ENCODE measurements at places on chromosomes 5 and 9.

DNA sequence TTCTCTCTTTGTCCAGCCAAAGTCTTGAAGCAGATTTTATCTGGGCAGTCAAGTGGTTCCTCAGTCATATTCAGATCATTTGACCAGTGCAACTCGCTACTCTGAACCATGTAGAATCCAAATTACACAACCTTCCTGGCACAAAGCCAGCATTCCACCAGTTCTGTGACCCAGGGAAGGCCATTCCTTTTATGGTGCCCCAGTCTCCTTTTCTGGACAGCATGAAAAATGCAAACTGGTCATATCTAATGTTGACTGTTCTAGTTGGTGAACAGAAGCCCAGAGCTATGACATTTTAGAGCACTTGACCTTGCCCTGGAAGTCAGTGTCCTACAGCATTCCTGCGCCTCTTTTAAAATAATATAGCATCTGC is 364.6 kb downstream of the BRINP1 start:
- DNase-seq: peak; percentile 6

DNA sequence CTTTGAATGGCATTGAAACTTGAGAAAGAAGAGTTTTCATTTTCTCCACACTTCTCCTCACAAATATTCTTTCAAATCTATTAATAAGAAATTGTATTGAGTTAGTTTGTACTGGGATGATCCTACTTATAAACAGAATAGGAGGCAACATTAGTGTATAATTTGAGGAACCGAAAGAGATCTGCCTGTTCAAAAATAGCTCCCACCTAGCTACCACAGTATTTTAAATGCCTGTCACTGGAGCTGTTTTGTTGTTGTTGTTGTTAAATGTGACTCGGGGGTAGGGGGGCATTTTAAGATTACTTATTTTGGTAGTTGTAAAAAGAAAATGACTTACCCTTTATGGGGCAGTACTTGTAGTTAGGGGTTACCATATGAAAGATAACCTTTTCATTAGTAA is 20.1 kb upstream of the HAPLN1 start:
- no peak for DNase-seq

GRCh38 chr5:59760785-59761348 is 132.7 kb downstream of the PDE4D start:
- no peak for DNase-seq

DNA sequence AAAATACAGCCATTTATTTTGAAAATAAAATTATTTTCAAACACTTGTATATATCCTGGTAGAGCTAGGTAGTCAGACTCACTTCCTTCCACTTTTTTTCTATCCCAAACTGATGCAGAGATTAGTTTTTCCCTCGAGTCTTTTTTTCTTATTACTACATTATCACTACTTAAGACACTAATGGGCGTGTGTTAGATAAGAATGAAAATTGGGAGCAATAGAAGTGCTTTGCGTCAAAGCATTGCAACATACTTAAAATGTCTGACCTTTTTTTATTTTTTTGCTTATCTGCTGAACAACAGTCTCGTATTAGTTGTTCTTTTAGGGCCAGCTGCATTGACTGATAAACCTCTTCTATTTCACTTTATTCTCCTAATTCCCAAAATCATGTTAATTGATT is 1278.7 kb downstream of the CDH12 start:
- DNase-seq: no peak

- DNase-seq: no peak
Observed at GRCh38 chr5:179876610-179876952, 18.0 kb upstream of the MRNIP start.

- no peak for DNase-seq
Observed at GRCh38 chr5:138946241-138946623, 71.1 kb upstream of the LRRTM2 start.

- DNase-seq: no peak
Observed at GRCh38 chr9:130654879-130655278, 9.5 kb upstream of the PRDM12 start.

- no peak for DNase-seq
Observed at GRCh38 chr5:152424501-152424900, 19.4 kb upstream of the NMUR2 start.

- no peak for DNase-seq
Observed at GRCh38 chr5:66769030-66769733, 173.0 kb downstream of the MAST4 start.

DNA sequence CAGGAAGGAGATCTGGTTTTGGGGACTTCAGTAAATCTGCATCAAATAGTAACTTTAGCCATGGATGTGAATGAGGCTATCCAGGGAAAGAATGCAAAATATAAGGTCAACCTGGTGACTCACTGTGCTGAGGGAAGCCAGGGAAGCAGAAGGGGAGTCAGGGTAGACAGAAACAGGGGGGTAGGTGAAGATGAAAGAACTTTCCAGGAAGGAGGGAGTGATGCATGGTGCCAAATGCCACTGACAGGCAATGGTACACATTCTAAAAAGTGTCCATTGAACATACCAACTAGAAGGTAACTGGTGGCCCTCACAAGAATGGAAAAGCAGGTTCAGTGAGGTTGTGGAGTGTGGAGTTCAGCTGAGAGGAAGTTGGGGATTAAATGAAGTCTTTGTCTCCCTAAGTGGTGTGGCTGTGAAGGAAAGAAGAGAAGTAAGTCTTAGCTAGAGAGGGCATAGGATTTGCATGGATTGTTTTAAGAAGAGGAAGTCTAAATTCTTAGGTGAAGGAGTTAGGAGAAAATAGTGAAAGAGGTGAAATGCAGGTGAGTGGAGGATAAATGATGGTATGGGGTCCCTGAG is 35.5 kb downstream of the PALM2AKAP2 start:
- DNase-seq: no peak

- DNase-seq: peak; percentile 22
Observed at GRCh38 chr9:117827456-117827855, 123.3 kb downstream of the TLR4 start.

GRCh38 chr5:112210430-112211005 is 208.6 kb downstream of the EPB41L4A start:
- DNase-seq: peak; percentile 24

- DNase-seq: no peak
Observed at GRCh38 chr5:103036601-103037000, 83.3 kb downstream of the GIN1 start.

DNA sequence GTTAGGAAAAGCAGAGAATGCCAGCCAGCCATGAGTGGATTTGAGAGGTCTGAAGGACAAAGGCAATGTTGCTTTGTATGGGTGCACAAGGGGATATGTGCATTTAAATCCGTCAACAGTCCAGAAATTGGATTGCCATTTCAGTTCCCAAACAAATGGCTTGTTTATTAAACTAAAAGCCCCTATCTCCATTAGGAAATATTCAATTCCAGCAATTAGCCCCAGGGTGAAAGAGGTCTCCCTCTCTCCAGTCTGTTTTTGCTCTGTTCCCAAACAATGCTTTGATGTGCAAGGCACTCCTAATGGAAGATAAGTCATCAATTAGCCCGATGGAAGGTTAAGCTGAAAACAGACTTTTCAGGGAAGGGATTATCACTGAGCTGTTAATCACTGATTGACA is 101.3 kb downstream of the C9orf152 start:
- no peak for DNase-seq

DNA sequence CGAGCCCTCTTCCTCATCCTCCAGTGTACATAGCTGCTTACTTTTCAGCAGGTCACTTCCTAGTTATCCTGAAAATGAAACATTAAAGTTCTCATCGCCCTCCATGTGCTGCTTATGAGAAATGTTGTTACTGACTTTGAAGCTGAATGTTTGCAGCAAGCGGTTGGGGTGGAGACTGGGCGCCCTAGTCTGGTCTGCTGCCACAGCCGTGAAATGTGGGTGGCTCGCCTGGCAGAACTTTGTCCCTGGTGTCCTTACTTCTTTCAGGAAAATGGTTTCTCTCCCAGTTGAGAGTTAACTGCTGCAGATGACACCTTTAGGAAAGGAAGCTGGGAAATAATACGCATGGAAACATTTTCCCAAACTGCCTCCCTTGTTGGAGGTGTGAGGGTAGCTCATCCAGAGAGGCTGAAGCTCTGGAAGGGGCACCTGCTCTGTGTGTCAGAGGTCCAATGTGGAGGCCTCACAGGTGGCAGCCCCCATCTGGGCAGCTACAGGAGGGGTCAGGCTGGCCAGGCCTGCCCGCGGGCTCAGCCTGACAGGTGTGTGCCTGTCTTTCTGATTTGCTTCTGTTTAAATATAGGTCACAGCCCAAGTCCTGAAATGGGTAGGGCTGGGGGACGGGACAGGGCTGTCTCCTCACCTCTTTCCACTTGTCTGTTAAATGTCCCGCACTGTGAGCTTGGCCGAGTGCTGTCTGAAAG is 24.0 kb downstream of the TRAF2 start:
- no peak for DNase-seq

DNA sequence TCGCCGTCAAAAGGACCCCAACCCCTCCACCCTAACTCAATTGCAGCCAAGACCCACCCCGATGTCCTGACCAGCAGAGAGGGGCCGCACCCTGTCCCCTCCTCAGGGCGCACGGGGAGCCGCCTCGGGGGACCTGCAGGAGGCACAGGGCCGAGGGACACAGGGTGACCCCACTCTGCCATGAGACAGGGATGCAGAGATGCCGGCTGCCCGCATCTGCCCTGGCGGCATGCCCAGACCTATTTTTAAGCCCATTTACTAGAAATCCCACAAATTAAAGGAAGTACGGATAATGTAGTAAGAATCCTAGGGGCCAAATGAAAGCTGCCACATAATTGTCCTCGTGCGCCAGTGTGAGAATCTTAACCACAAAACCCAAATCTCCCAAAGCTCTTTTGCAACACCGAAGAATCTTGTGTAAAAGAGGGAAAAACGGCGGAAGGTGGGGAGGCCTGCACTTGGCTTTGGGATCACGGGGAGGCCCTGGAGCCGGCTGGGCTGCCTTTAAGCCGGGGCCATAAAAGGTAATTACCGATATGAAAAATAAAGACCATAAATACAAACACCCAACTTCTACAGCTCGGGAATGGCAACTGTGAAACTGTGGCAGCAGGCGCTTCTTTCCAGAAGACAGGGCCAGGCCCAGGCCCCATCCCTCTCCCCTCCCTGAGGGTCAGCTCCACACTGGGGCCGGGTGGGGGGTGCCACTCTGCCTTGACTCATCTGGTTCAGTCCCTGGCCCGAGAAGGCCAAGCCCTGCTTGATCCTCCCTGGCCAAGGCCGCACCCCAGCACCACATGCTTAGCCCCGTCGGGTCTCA is 35.0 kb downstream of the NACC2 start:
- DNase-seq: no peak

DNA sequence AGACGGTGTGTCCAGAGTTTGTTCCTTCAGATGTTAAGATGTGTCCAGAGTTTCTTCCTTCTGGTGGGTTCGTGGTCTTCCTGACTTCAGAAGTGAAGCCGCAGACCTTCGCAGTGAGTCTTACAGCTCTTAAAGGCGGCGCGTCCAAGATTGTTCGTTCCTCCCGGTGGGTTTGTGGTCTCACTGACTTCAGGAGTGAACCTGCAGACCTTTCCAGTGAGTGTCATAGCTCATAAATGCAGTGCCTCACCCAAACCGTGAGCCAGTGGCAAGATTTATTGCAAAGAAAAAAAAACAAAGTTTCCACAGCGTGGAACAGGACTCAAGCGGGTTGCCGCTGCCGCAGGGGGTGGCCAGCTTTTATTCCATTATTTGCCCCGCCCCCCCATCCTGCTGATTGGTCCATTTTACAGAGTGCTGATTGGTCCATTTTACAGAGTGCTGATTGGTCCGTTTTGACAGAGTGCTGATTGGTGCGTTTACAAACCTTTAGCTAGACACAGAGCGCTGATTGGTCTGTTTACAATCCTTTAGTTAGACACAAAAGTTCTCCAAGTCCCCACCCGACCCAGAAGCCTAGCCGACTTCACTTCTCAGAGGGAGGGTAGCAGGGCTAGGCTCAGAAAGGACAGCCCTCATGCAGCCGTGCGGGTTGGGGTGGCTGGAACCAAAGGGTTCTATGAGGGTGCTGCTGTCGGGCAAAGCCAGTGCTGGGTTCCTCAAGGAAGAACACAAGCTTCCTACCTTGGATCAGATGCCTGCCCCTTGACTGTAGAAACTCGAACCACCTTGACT is 9.1 kb upstream of the RNF130 start:
- DNase-seq: no peak

DNA sequence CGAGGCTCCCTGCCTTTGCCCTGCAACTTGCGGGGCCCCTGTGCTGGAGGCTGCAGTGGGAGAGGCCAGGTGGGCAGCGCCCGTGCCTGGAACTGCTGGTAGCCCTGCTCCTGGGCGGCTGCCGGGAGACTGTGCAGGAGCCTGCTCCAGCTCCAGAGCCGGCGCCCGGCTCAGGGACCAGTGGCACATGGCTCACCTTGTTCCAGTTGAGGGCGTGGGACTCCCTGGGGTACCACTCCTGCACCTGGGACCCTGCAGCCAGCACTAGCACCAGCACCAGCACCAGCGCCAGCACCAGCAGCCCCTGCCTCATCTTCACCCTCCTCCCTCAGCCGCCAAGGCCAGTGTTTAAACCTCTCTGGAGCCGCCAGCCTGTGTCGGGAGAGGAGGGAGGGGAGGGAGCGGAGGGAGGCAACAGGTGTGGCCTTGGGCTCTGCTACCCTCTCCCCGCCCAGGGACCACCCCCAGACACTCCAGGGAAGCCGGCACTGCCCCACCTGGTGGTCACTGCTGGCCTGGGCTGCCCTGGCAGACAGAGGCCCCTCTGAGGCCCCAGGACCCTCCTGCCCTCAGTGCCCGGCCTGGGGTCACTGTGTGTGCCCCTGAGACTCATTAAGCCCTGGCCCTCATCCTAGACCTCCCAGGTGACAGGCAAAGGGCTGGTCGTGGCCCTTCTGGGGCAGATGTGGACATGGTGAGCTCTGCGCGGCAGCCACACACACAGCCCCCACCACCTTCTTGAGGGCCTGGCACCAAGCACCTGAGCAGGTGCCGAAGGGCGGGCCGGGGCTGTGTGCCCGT is at the start of gene LCN10:
Gene LCN10 (minus strand): TSS at position 350 of the 801 bp plus-strand sequence. CDS start 37 bp downstream, at position 313.
- DNase-seq: no peak

GRCh38 chr5:127505905-127506304 is 11.5 kb upstream of the PRRC1 start:
- no peak for DNase-seq

DNA sequence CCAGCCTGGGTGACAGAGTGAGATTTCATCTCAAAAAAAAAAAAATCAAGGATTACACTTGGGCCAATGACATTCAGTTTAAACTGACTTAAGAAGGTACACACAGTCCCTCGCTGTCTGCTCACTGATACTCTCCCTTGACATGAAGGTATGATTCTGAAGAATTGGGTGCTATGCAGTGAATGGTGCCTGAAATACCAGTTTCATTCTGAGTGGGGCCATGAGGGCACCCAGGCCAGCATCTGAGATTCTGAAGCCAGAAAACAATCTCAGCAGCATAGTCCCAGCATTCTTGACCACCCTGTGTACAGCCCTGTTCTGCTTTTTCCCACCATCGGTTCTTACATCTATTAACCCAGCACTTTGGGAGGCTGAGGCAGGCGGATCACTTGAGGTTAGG is 7.8 kb upstream of the ZNF354B start:
- DNase-seq: no peak

DNA sequence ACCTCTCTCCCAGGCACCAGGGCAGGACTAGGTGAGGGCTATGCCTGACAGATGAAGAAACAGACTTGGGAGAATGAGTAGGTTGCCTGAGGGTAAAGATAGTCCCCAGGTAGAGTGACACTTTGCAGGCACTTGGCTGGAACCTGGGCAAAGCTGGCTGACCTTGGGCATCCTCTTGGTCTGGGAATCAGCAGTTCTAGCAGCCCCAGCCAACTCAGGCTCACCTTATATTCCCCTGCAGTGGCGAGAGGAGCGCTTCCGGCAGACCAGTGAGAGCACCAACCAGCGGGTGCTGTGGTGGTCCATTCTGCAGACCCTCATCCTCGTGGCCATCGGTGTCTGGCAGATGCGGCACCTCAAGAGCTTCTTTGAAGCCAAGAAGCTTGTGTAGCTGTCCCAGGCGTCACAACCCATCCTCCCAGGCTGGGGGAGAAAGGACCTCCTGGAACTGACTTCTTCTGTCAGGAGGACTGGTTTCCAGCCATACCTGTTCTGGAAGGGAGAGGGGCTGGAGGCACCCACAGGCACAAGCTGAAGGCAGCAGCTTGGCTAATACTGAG is 3.1 kb downstream of the TMED9 start:
- DNase-seq: no peak

All from NCI-H446 (cell line).